ENCODE measurements at places on chromosomes 16 and 17. TPM values are rescaled to one million over a fixed set of nuclear protein-coding genes. Genes with fewer than 3 reads are reported as not detected.

The KRTAP4-6 gene
- total RNA-seq: not detected

The ZPBP2 gene
- total RNA-seq: not detected

The CDRT4 gene
- 0.49 TPM for total RNA-seq

The KRT12 gene
- not detected for total RNA-seq

The EVI2A gene
- total RNA-seq: 16.6 TPM

The KRT36 gene
- not detected for total RNA-seq

The MFAP4 gene
- total RNA-seq: 5.2 TPM

The CXCL16 gene
- total RNA-seq: 0.29 TPM

The KIF19 gene
- total RNA-seq: not detected

The TMEM88 gene
- not detected for total RNA-seq

The KRTAP4-3 gene
- not detected for total RNA-seq

The CCDC144A gene
- 0.12 TPM for total RNA-seq

The CACNG5 gene
- total RNA-seq: not detected

The SPNS3 gene
- not detected for total RNA-seq

The CLEC10A gene
- total RNA-seq: not detected

The GAA gene
- total RNA-seq: 10.3 TPM

The COX11 gene
- total RNA-seq: 72.8 TPM

The RAB34 gene
- total RNA-seq: 176 TPM

The ALDH3A2 gene
- total RNA-seq: 44.2 TPM

The TEX14 gene
- not detected for total RNA-seq

The PRCD gene
- 0.48 TPM for total RNA-seq

Data from RPMI7951 (cell line).